ENCODE measurements at places on chromosomes 1 and 21. TPM values are rescaled to one million over a fixed set of nuclear protein-coding genes. Genes with fewer than 3 reads are reported as not detected.

LRRC40 gene
- 10.8 TPM for total RNA-seq

RORC gene
- total RNA-seq = 0.18 TPM

ASCL5 gene
- not detected for total RNA-seq

CD48 gene
- 0.61 TPM for total RNA-seq

DNA sequence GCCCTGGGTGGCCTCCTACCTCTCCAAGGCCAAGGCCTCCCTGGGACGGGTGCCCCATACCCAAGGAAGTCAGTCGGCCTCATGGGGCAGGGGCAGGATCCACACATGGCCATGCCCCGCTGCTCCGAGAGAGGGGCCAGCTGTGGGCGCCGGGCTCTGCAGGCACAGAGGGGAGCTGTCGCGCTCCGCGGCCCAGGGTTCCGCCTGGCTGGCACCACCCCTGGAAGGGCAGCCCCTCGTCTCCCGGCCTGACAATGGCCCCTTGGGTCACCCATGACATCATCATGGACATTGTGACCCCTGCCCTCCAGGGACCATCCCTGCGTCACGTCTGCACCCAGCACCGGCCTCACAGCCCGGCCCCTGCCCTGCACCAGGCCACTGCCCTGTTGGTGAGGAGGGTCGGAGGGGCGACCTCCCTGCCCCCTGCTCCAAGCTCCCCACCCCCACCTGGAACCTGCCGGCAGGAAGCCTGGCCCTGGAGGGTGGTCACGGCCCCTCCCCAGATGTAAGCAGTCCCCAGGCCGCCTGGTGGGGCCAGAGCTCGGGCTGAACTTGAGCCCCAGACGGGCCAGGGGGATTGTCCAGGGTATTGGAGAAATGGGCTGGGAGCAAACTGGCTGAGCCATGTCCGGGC lies 5.8 kb downstream of the TTLL10 start:
- DNase-seq = no peak
- H3K36me3 ChIP-seq = no peaks in the 10 kb centered on the region
- H3K4me1 ChIP-seq = no peaks in the 10 kb centered on the region
- no peaks in the 10 kb centered on the region for H3K27me3 ChIP-seq
- H3K4me3 ChIP-seq = no peak overlapping the region

DNA sequence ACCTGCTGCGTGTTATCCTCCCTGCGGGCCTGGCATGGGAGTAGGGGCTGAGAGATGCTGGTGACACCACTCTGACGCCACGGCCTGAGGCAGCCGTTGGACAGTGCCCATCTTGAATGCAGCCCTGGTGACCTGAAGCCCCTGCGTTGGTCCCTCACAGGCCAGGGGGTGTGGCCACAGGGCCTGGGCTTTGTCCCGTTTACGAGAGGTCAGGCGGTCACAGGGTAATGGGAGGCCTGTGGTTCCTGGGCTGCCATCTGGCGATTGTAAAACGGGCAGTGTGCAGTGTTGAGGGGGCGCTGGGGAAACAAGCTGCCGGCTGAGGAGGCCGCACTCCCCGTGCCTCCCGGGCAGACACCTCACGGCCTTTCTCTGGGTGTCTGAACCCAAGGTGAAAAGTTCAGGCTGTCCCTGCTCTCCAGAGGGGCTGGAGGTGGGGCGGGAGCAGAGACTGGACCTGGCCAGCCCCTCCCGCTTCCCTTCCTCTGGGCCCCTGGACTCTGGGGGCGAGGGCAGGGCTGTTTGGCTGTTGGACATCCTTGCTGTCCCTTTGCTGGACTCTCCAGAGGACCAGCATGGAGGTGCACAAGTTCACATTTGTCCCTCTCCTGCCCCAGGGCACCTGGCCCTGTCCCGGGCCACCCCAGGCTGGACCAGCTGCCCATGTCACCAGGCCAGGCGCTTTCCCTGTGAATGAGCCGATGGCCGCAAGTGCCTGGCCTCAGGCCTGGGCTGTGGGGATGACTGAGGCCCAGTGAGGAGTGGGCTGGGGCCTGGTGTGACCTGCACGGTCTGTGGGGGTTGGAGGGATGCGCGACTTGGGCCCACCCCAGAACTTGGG lies 42.4 kb downstream of the SKI start:
- no peak for DNase-seq
- peaks cover 71% of the 10 kb centered on the region for H3K4me1 ChIP-seq
- H3K27ac ChIP-seq = no peak overlapping the region
- no peak overlapping the region for H3K4me3 ChIP-seq
- H3K27me3 ChIP-seq = no peaks in the 10 kb centered on the region
- no peaks in the 10 kb centered on the region for H3K36me3 ChIP-seq
